ENCODE measurements at places on chromosomes 5 and 9.

- DNase-seq: no peak
These were observed 16.4 kb downstream of the RAB14 start for GRCh38 chr9:121185178-121185745.

DNA sequence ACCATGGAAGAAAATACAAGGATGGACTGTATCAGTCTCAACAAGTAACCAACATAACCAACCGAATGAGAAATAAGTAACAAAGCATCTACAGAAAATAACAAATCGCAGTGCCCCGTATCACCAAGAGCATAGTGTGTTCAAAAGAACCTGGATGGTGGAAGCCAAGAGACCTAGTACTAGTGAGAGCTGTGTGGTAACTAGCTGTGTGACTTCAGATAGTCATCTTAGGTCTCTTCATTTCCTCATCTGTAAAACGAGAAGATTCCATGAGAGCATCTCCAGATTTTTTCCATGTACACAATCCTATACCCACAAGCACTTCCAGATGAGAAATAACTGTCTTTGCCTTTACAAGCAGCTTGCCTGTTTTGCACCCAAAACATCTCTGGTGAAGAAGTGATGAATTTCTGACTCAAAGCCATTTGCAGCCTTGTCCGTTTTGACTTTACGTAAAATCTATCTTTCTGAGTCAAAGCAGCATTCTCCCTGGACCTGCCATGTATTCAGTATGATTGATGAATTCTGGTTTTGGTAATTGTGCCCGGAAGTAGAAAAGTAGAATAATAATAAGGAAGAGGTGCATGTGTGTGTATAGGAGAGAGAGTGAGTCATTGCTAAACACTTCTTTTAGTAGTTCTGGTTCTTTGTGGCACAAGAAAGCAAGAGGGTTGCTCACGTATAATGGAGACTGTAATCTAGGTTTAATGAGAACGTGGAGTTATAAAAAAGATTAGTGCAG lies 41.0 kb downstream of the AOPEP start:
- DNase-seq: no peak

DNA sequence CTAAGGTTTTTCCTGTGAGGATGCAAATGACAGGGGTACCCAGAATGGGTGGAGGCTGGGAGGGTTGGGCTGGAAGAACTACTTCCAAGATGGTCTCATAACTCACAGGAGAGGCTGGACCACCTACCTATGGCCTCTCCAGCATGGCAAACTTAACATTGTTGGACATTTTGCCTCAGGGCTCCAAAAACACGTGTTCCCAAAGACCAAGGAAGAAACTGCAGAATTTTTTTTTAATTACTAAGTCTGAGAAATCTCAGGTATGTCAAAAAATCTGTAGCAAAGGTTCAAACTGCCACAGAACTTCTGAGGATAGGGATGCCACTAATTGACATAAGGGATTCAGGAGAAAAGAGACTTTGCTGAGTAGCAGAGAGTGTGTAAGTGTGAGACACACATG lies 270.8 kb downstream of the NNT start:
- DNase-seq: no peak

DNA sequence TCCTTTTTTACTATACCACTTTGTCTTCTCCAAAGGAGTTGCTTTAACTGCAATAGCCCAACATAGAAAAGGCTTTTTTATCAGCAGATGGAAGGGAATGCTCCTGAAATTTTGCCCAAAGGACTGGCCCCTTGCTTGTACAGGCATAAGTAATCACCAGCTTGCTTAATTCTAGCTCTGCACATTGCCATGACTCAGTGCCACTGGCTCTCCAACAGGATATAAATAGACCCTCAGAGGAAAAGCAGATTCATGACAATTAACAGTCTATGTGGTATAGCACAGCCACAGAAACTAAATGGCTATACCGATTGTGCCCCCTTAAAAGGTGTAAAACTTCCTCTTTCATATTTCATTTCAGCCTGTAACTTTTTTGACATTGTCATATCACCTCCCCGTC lies 227.0 kb downstream of the ZNF608 start:
- no peak for DNase-seq

GRCh38 chr5:168400429-168401220 lies 85.6 kb upstream of the RARS1 start:
- no peak for DNase-seq

- DNase-seq: no peak
These were observed 81.5 kb upstream of the PANK3 start for GRCh38 chr5:168660691-168661090.

DNA sequence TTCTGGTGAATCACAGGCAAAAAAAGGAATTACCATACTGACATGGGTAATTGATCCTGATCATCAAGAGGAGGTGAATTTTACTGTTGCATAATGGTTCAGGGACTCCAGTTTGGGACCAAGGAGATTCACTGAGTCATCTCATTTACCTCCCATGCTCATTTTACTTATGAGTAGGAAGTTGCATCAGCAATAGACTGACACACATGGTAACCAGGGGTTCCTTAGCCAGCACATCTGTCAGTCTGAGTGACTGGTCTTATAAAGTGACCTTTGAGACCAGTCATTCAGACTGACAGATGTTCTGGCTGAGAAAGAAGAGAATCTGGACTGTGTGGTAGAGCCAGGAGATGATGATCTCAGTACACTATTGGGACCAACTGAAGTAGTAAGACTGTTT lies 384.6 kb upstream of the CD180 start:
- DNase-seq: no peak

GRCh38 chr5:97111616-97112015 lies 30.8 kb downstream of the LIX1 start:
- no peak for DNase-seq

DNA sequence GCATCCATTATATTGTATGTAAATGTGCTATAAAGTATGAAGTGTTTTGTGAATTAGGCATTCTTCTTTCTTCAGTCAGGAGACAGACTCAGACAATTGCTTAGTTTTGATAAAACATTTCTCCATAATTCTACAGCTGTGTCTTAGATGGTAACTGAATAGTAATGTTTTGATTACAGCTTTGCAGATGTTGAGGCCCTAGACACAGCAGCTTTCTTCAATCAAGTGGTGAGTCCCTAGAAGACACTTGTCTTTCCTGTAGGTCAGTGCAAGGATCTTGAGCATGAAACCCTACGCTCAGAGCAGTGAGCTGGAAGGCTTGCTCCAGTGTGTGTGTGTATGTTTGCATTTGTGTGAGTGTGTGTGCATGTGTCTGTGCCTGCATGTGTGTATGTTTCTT lies 46.8 kb upstream of the CD180 start:
- DNase-seq: no peak

DNA sequence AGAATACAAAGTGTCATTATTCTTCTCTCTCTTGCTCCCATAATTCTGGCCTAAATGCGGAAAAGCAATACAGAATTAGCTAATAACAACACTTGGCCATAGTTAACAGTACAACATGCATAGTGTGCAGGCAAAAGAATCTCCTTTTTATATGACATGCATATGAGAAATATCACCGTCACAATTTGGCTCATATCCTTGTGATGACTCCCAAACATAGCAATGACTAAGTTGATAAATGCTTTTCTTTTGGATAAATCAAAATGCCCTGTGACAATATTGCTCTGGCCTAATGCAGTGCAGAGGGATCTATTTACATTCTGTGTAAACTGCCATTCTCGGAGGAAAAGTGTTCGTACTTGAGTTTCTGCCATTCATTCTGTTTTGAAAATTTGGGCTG lies 121.9 kb upstream of the GHR start:
- DNase-seq: no peak

DNA sequence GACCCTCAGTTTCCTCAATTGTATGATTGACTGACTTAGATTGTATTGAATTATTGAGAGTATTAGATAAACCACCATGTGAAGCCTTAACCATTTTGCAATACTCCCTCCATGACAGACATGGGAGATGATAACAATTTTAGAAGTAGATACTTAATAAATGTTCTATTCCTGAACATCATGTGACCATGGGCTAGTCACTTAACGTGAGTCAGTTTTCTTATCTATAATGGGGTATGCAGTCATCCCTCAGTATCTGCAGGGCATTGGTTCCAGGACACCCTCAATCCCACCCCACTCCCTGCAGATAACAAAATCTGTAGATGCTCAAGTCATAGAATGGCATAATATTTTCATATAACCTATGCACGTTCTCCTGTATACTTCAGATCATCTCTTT lies 31.0 kb downstream of the SNX18 start:
- no peak for DNase-seq

- no peak for DNase-seq
These were observed 16.7 kb downstream of the UBE2D2 start for GRCh38 chr5:139577689-139578290.

DNA sequence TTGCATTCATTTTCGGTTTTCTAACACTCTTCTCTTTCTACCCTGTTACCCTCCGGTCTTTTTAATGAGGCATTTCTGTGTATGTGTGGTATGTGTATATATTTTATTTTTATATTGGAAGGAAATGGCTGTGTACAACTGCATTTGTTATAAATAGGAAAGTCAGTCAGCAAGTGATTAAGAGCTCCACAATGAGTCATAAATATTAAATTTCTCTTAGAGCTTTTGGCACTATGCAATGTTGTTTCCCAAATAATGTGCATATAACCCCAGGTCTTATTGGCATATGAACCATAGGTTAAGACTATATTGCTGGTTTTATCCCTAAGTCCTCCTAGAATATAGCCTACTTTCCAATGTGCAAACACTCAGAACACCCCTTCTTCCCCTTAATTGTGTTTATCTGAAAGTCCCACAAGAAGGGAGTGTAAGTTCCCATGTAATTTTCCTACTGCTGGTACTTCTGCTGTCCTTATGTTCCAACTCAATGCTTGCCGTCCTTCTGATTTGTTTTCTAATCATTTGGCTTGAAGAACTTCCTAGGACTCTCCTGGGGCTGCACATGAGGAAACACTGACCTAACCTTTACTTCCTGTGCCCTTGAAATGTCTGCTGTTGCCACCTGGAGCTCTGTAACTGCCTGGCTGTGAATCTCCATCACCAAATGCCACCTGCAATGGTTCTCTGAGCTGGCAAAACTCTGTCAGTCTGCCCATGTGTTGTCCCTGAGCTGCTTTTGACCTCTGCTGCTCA lies 65.5 kb upstream of the PCSK5 start:
- DNase-seq: no peak

GRCh38 chr5:115460472-115460871 lies 84.1 kb downstream of the FEM1C start:
- no peak for DNase-seq

DNA sequence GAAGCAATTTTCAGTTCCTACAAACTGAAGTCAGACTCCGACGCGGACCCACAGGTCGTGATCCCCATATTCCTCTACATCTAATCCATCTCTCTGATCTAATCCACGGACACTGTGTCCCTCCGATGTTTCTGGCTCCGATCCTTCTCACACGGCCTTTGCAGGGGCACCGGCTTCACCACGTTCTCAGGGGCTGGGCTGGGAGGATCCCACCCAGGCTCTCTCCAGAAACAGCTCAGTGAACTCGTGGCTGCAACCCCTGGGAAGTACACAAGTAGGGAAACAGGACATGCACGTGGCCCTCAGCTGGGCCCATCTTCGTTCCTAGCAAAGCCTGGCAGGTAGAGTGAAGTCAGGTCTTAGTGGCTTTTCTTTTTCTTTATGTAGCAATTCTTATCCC lies 49.1 kb upstream of the OLFM1 start:
- no peak for DNase-seq

GRCh38 chr5:75510417-75510835 lies 1.0 kb downstream of the CERT1 start:
- no peak for DNase-seq

- DNase-seq: no peak
These were observed 30.6 kb downstream of the C9orf85 start for GRCh38 chr9:71941998-71942567.

DNA sequence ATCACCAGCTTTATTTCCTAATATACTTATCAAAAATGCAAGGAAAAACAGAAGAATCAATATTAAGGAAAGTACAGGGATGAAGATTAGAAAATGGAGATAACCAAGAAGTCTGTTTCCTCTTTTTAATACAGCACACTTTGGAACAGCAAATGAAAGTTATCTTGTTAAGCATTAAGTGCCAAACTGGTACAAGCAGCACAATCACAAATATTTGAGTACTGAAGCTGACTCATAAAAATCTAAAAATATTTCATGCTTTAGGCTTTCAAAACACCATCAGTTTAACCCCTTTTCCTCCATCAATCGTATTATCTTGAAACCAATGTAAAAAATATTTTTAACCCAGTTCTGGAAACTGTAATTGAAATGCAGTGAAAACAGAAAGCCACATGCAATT lies 2.7 kb downstream of the FBXW11 start:
- DNase-seq: no peak

DNA sequence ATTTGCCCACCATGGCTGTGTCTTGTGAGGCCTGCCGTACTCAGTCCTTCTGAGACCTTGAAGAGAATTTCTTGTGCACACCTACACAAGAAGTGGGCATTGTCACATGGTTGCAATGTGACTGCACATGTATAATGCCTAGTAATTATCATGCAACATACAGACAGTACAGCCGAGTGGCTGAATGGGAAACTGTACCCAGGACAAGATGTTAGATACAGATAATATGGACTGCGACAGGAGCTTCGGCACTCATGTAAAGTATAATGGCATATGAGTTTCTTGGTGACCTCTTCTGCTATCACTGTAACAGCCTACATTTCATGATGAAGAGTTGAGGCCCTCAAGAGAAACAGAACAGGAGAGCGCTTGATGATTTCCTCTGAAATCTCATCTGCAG lies 4.8 kb upstream of the PRKACG start:
- no peak for DNase-seq

- no peak for DNase-seq
These were observed 16.8 kb downstream of the FAM78A start for GRCh38 chr9:131259432-131259898.

- no peak for DNase-seq
These were observed 96.9 kb downstream of the SLC1A3 start for GRCh38 chr5:36703245-36703860.

- DNase-seq: no peak
These were observed 9.1 kb downstream of the PRKACG start for GRCh38 chr9:69004836-69005235.

DNA sequence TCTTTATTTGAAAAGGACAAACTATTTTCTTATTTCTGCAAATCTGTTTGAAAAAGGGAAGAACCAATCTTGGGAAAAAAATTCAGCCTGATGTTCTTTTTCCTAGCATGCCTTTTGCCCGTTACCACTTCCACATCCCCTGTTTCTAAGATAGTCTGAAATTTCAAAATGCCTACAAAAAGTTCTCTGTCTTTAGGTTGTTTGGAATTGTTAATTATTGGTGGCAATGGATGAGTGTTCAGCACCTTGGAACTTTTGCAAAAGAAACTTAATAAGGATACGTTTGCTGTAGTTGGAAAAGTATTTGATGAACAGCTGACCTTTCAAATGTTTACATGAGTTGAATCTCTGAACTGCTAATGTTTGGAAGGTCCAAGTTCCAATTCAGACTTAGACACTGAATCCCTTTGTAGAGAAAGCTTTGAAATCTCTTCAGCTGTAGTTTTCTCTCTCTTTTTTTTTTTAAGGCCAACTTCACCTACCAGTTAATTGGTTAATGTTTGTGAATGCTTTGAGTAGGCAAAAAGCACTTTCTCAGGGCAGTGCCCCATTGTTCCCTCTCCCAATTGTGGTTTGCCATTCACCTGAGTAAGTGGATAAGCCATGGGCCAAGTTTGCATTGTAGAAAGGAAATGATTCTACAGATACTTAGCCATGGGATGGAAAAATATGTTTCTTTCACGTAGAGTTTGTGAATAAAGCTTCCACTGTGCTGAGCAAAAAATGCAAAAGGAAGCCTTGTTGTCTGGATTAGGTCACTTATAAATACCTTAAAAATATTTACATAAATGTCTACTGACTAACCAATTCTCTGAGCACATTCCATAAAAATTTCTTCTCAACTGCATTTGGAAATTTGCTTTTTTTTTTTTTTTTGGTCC lies 156.4 kb upstream of the ELL2 start:
- peak; percentile 3 for DNase-seq

All from globus pallidus (tissue), 1 donor.